Stimulated activated CD8-positive, alpha-beta memory T cell treated with anti-CD3 and anti-CD28 coated beads, Interleukin-4, amount 100 ng/mL, for 24 hours (primary cell): ENCODE measurements at places on chromosomes 7 and 10.

DNA sequence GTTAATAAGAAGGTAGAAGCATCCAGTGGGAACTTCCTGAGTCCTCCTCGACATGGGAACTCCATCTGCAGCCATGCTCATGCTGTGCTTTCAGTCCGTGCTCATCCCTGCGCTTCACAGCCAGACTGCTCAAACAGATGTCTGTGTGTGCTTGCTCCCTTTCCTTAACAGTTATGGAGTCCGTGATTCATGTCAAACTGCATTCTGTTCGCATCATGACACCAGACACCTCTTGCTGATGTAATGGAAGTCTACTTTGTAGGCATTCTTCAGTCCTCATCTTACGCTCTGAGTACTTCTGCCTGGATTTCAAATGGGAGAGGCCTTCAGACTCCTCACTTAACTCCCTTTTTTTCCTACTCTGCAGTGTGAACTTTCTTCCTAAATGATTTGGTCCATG, 304.9 kb downstream of the SUGCT start:
- DNase-seq: no peak

GRCh38 chr7:118573085-118573484, 348.6 kb downstream of the ANKRD7 start:
- DNase-seq: no peak

GRCh38 chr7:85213500-85213899, 26.6 kb upstream of the SEMA3D start:
- DNase-seq: no peak

GRCh38 chr10:32940321-32941301, 17.4 kb downstream of the ITGB1 start:
- no peak for DNase-seq

- DNase-seq: no peak
These were observed 451 bp downstream of the SRRT start for GRCh38 chr7:100875356-100875751.

- no peak for DNase-seq
These were observed 26.2 kb upstream of the ZNF716 start for GRCh38 chr7:57423768-57424167.

DNA sequence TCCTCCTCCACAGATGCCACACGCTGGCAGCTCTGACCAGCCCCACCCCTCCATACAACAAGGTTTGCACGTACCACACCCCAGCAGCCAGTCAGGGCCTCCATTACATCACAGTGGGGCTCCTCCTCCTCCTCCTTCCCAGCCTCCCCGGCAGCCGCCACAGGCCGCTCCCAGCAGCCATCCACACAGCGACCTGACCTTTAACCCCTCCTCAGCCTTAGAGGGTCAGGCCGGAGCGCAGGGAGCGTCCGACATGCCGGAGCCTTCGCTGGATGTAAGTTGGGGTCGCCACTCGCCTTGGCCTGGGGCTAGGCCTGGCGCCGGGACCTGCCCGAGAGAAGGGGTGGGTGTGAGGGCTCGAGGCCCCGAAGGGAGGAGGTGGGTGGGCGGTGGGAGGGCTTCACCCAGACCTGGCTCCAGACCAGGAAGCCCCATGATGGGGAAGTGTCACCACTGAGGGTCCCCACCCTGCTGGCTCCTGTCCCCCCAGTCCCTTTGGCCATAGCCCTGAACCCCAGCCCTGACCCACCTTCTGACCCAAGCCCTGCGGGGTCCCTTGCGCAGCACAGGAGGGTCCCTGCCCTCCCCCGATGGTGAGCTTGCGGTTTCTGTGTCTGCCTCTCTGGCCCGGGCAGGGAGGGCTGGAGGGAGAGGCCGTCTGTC, 36.2 kb upstream of the PPIF start:
- DNase-seq: no peak

DNA sequence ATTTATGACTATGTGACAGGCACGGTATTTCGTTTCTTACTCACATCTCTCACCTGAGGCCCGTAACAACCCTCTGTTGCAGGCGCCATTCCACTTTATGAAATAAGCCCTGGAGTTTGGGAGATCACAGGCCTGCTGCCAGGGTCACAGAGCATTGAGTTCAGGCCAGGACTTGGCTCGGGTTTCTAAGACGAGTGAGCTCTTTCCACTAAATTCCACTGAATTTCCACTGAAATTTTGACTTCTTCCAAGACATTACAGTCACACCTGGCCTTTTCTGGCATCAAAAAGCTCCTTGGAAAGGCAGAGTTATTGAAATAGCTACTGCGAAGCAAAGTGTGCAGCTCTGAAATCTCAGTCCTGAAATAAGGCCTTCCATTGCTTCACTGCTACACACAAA, 282.8 kb upstream of the MGMT start:
- no peak for DNase-seq

- peak; percentile 7 for DNase-seq
These were observed 14.6 kb downstream of the PALS2 start for GRCh38 chr7:24587853-24588252.

DNA sequence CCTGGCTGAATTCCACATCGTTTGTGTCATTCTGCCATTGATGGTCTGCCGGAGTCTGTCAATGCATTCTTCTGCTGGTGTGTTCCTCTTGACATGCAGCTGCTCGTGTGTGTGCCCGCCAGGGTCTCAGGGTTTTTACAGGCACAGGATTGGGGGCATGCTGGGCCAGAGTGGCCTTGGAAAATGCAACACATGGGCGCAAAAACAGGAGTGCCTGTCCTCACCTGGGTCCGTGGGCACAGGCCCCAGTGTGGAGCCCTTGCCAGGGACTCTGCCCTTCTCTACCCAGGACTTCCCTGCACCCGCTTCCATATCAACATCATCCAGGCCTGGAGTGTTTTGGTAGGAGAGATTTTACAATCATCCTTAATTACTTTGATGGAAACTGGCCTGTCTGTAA, 340.7 kb downstream of the KIF20B start:
- no peak for DNase-seq

- DNase-seq: no peak
These were observed 32.5 kb upstream of the DOCK1 start for GRCh38 chr10:126872768-126873167.

DNA sequence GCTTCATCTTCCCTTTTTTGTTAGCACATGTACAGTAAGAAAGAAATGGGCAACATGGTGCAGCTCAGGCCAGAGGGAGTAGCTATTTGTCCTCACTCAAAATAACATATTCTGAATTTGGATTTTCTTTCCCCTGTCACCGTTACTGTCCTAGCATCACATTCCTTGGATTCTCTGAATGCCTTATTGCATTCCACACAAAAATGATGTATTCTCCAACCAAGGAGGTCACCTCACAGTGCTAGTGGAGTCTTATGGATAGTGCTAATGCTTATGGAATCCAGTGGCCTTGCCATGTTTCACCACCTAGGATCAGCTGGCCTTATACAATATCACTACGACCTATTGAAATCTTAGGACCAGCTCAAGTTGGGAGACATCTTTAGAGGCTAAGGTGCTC, 7.2 kb downstream of the PRSS58 start:
- no peak for DNase-seq
